ENCODE measurements at places on chromosomes 2 and 18. TPM values are rescaled to one million over a fixed set of nuclear protein-coding genes. Genes with fewer than 3 reads are reported as not detected.

UGT1A10 gene
- 0.18 TPM for total RNA-seq

ASAP2 gene
- total RNA-seq: 39.8 TPM

IGFBP2 gene
- 90.1 TPM for total RNA-seq

PFN4 gene
- total RNA-seq: 1.0 TPM

CXCR2 gene
- total RNA-seq: not detected

ITGB1BP1 gene
- total RNA-seq: 155 TPM

LOXL3 gene
- 0.32 TPM for total RNA-seq

TMEM17 gene
- 6.0 TPM for total RNA-seq

TCF4 gene
- 2.8 TPM for total RNA-seq
